ENCODE measurements at places on chromosomes 2 and 18. TPM values are rescaled to one million over a fixed set of nuclear protein-coding genes. Genes with fewer than 3 reads are reported as not detected.
A peak's percentile ranks its signal among the peaks of the same experiment; 100 is the strongest.

DNA sequence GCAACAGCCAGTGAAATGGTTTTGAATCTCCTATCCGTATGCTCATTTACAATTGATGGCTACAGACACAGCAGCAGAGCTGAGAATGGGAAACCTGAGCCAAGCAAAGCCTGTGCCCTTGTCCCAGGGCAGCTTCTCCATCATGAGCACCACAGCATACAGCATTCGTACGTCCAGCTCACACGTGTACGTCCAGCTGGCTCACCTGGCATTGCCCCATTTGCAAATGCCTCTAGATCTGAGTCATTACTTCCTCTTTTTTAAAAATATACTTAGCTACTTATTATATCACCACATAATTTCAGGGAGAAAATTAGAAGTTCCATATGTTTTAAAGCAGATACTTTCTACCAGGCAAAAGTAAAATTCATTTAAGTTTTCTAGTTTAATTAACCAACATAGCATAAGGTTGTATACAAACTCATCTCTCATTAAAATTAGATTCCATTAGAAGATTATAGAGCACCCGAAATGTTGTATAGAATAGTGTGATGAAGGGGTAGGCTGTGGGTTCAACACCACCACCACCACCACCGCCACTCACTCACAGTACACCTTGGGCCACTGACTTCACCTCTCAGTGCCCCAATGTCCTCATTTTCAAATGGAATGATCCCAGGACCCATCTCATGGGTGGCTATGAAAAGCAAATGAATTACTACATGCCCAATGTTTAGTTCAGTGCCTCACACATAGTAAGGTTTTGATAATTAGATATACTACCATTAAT, 31.4 kb upstream of the TMEM177 start:
- no peak for DNase-seq

GRCh38 chr2:131094463-131095281, 1.4 kb upstream of the FAM168B start:
- no peak for DNase-seq

GRCh38 chr2:172919732-172920131, 155.9 kb upstream of the MAP3K20 start:
- DNase-seq: no peak

DNA sequence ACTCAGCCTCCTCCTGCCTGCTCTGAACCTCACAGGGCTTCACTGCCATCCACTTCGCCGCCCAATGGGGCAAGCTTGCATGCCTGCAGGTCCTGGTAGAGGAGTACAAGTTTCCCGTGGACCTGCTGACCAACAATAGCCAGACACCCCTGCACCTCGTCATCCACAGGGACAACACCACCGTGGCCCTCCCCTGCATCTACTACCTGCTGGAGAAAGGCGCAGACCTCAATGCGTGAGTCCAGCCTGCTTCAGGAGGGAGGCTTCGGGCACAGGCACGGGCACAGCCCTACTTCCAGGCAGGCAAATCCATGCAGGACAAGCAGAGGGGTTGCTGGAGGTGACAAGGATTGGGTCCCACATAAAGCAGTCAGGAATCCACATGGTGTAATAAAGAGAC, 1.2 kb downstream of the ANKRD53 start:
- no peak for DNase-seq

DNA sequence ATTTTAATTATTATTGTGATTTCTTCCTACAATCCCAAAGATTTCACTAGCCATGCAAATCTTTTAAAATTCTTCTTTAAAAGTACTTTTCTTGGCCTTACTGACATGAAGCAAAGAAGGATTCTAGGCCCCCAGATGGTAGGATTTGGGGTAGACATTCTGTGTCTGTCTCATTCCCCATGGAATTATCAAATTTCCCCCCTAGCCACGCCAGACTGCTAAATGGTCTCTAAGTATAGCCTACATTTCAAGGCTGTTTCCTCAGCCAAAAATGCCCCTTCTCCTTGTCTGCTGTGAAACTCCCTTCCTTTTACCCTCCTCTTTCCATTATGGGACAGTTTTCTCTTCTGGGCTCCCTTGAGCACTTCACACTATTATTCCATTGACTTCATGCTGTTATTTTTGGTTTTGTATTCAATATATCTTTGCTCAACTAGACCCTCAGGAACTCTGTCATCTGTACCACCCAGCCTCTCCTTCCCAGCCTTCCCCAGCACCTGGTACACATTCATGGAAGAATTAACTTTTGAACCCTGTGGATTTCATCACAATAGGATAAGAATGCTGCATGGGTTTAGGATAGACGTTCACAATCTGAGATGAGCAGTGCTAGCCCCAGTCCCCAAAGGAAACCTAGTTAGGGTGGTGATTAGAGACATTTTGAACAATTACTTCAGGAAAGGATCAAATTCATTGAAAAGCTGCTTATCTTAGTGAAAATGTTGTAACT, 21.5 kb upstream of the CYP1B1 start:
- DNase-seq: no peak

GRCh38 chr2:136248242-136248641, 130.3 kb upstream of the CXCR4 start:
- DNase-seq: no peak

- no peak for DNase-seq
Measured at GRCh38 chr2:98606431-98606830, 1.9 kb downstream of the COA5 start.

DNA sequence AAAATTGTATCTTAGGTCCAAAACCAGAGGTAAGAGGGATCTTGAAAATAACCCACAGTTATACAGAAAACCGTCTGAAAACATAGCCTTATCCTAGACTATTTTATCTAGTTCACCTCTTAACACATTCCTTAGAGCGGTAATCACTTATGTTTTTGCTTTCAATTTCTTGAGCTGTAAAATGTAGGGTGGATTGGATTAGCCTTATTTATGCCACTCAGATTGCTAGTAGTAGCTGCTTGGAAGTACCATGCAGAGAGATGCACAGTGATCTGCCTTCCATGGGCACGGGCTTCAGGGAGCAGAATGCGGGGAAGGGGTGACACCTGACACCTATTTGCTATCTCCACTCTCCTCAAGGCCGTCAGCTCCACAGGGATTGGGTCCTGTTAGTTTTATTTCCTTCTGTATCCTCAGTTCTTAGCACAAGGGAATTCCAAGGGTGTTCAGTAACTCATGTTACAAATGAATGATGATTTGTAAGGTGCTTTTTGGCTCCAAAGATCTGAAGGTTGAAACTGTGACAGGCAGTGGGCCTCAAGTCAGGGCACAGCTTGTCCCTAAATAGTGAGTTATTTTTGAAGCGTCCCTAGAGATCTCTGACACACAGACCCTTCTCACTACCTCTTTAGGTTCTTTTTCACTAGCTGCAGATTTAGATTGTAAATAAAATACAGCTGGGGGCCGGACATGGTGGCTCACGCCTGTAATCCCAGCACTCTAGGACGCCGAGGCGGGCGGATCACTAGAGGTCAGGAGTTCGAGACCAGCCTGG, 64.0 kb upstream of the PMAIP1 start:
- no peak for DNase-seq

DNA sequence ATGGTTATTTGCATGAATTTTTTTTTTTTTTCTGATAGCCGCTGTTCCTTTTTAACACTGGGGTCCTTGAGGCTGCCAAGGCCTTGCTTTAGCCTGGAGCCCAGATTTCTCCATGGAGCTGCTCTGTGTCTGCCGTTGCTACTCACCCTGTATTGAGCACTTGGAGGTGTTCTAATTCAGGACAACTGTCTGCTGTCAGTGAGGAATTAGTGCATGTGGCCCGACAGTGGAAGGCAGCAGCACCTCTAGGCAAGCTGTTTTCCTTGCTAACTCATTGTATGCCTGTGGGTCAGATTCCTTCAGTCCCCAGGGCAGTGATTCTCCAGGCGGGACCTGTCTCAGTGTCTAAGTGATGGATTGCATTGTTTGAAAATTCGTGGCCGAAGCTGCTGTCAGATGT, 147.7 kb upstream of the DPP10 start:
- no peak for DNase-seq

DNA sequence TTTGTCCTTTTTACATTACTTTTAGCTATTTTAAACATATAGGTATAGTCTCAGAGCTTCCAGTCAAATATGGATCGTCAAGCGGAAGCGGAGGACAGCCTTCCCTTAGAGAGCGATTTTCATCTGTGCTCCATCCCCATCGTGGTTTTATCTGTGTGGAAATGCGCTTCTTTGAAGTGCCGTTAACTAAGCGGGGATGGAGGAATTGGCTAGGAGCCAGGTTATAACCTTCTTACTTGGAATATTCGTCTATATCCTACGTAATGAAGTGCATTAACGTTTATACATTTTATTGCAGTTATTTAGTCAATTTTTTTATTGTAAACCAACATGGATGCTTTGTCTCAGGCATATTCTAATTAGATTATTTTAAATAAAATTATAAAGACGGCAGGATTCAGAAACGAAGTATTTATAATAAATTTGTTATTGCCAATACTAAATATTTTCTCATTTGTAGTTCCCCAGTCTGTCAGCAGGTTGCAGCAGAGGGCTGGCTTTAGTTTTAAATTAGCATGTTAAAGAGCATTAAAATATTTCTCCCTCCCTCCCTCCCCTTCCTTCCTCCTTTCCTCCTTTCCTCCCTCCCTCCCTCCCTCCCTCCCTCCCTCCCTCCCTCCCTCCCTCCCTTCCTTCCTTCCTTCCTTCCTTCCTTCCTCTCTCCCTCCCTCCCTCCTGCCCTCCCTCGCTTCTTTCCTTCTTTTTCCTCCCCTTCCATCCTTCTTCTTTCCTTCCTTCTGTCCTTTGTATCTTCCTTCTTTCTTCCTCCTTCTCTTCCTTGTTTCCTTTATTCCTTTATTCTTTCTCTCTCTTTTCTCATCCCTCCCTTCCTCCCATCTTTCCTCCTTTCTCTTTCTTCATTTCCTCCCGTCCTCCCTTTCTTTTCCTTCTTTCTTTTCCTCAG, 80.6 kb upstream of the DOCK10 start:
- peak; percentile 48 for DNase-seq

- peak; percentile 95 for DNase-seq
Measured at GRCh38 chr18:59748628-59749360, 51.6 kb upstream of the CCBE1 start.

Gene RALB
- 62.2 TPM for total RNA-seq

Gene SNRNP200
- 92.9 TPM for total RNA-seq

Gene GBX2
- not detected for total RNA-seq

Gene SUCLG1
- 80.2 TPM for total RNA-seq

Gene NT5C1B
- total RNA-seq: not detected

Data from HFFc6 (cell line).